Left ventricle myocardium inferior (tissue), 1 donor: ENCODE measurements at places on chromosomes 2 and 18. TPM values are rescaled to one million over a fixed set of nuclear protein-coding genes. Genes with fewer than 3 reads are reported as not detected.

DNA sequence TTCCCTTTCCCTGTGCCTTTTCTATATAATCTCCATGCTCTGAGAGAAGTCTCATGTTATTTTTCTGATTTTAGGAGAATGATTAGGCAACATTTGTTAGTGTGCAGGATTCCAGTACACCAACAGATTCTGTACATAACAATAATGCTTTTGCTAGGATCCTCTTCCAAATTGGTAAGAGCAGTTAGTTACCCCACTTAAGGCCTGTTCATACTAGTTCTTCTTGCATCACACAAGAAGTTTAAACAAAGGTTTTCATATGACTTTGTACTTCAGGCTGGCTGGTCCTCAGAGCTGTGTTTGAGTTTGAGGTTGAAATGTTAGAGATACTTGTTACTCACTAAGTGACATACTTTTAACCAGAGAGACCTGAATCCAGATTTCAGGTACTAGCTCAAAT lies 686.9 kb upstream of the NRXN1 start:
- no peaks in the 10 kb centered on the region for H3K27me3 ChIP-seq
- no peak overlapping the region for H3K27ac ChIP-seq
- no peak for DNase-seq
- H3K36me3 ChIP-seq, result no peaks in the 10 kb centered on the region

GRCh38 chr2:216970359-216970915 lies 110.6 kb upstream of the TNP1 start:
- H3K27me3 ChIP-seq, result no peaks in the 10 kb centered on the region
- DNase-seq, result no peak
- H3K4me3 ChIP-seq, result no peak overlapping the region
- peaks cover 36% of the 10 kb centered on the region for H3K4me1 ChIP-seq
- H3K27ac ChIP-seq, result no peak overlapping the region
- no peaks in the 10 kb centered on the region for H3K36me3 ChIP-seq

- no peaks in the 10 kb centered on the region for H3K27me3 ChIP-seq
- H3K4me3 ChIP-seq, result no peak overlapping the region
- H3K36me3 ChIP-seq, result no peaks in the 10 kb centered on the region
- H3K4me1 ChIP-seq, result no peaks in the 10 kb centered on the region
- no peak overlapping the region for H3K27ac ChIP-seq
These were observed 55.6 kb upstream of the ACMSD start for GRCh38 chr2:134782792-134783191.

- peaks cover 40% of the 10 kb centered on the region for H3K4me1 ChIP-seq
- peak overlapping the region; percentile 63 for H3K27ac ChIP-seq
- no peak for DNase-seq
- H3K27me3 ChIP-seq, result no peaks in the 10 kb centered on the region
These were observed 216.3 kb downstream of the LDLRAD4 start for GRCh38 chr18:13434854-13435253.

DNA sequence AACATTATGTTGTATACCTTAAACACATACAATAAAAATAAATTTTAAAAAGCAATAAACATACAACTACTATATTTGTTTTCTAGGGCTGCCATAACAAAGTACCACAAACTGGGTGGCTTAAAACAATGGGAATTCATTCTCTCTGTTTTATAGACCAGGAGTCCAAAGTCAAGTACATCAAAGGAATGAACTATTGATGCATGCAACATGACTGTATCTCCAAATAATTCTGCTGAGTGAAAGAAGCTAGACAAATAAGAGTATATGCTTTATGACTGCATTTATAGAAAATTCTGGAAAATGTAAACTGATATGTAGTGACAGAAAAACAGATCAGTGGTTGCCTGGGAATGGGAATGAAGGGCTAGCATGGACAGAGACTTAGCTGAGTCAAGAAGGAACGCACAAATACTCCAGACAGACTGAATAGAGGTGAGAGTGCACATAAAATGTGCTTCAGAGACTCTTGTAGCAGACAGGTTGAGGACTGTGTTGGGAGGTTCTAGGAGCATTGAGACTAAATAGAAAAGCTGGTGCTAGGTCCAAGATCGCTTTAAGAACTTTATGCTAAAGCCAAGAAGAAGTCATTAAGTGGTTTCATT lies 11.0 kb upstream of the PLA2R1 start:
- H3K36me3 ChIP-seq, result no peaks in the 10 kb centered on the region
- no peak for DNase-seq
- H3K4me3 ChIP-seq, result no peak overlapping the region
- H3K4me1 ChIP-seq, result no peaks in the 10 kb centered on the region

DNA sequence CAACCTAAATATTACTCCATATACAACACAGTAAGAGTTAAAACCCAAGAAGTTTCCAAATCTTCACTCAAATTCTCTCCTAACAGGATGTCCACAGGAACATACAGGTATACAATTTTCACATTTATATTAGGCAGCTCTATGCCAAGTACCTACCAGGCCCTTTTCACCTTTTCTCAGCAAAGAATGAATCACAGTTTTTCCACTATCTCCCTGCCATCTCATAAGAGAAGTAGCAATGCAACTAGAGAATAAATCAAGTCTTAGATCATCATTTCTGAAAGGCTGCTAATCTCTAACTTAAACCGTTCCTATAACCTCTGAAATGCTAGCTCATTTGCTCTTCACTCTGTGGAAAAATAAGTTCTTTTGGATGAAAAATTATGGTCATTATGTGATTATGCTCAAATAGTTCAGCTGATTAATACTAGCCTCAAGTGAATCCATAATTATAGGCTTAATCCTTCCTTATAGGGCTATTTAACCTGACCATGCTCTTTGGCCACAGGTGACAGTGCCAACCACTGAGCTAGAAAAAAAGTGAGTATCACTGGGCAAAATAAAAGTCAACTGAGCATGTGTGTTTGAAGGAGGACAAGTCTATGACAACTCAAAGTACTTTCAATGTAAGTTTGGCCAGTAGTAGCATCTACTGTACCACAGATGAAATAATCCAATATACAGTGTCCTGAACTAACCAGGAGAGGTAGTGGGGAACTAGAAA lies 79.7 kb downstream of the COBLL1 start:
- no peak overlapping the region for H3K27ac ChIP-seq
- H3K4me1 ChIP-seq, result peaks cover 21% of the 10 kb centered on the region
- DNase-seq, result no peak
- no peak overlapping the region for H3K4me3 ChIP-seq

GRCh38 chr2:149661844-149662243 lies 74.3 kb upstream of the MMADHC start:
- no peaks in the 10 kb centered on the region for H3K27me3 ChIP-seq
- H3K36me3 ChIP-seq, result no peaks in the 10 kb centered on the region
- no peak overlapping the region for H3K27ac ChIP-seq
- no peak for DNase-seq
- H3K4me3 ChIP-seq, result no peak overlapping the region

GRCh38 chr2:219957820-219958219 lies 330.4 kb downstream of the SLC4A3 start:
- no peak overlapping the region for H3K27ac ChIP-seq
- no peaks in the 10 kb centered on the region for H3K4me1 ChIP-seq
- DNase-seq, result no peak
- H3K4me3 ChIP-seq, result no peak overlapping the region

GRCh38 chr2:18900691-18901141 lies 311.3 kb upstream of the NT5C1B start:
- H3K4me1 ChIP-seq, result peaks cover 22% of the 10 kb centered on the region
- DNase-seq, result no peak
- H3K27me3 ChIP-seq, result no peaks in the 10 kb centered on the region
- no peaks in the 10 kb centered on the region for H3K36me3 ChIP-seq
- H3K27ac ChIP-seq, result peak overlapping the region; percentile 43
- H3K4me3 ChIP-seq, result no peak overlapping the region

DNA sequence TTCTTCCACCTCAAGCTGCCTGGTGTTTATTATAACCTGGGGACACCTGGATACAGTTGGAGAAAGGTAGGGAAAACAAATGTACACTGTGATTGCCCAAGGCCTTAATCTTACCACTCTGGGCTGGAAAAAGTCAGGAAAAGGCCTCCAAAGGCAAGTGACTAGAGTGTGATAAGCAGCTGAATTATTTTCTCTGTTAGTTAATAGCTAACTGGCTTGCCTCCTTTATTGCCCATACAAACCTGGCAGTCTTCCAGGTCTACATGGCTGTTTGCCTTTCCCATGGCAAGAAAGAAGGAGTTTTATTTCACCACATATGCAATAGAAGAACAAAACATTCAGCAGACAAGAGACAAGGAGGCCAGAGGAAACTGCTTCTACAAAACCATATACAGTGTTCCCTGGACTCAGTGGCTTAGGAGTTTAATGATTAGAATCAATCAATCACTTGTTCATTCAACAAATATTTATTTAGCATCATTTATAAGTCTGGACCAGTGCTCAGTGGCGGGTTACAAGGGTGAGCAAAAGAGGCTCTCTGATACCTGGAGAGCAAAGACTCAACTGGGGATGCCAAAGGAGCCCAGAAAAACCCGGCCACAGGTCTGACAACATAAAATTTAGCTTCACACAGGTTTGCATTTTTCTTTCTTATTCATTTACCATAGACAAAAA lies 27.5 kb upstream of the SUCLG1 start:
- DNase-seq, result no peak
- H3K4me3 ChIP-seq, result no peak overlapping the region
- H3K27me3 ChIP-seq, result no peaks in the 10 kb centered on the region
- H3K36me3 ChIP-seq, result no peaks in the 10 kb centered on the region
- peaks cover 17% of the 10 kb centered on the region for H3K4me1 ChIP-seq

DNA sequence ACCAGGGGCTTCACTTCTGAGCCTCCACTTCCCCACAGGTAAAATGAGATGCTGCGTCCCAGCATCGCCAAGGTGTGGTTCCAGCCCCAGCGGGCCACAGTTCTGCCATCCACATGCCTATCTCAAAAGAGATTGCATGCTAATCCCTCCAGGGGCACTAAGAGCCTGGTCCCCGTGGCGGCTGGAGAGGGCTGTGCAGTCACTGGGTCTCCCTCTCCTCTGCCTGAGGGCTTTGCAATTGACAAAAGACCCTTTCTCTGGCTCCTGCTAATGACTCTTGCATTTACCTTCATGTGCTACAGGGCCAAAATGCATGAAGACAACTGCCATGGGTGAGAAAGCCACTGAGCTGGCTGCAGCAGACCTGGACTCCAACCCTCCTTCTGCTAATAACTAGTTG lies 18.5 kb downstream of the ZBTB7C start:
- H3K4me1 ChIP-seq, result peaks cover 22% of the 10 kb centered on the region
- H3K27ac ChIP-seq, result no peak overlapping the region
- H3K36me3 ChIP-seq, result no peaks in the 10 kb centered on the region
- H3K4me3 ChIP-seq, result no peak overlapping the region

The TBR1 gene
- not detected for total RNA-seq

The LIMS3 gene
- total RNA-seq, result 5.7 TPM

The MROH2A gene
- total RNA-seq, result not detected

The IL1RL2 gene
- total RNA-seq, result 0.30 TPM

The ZCCHC2 gene
- 13.1 TPM for total RNA-seq

The RNU2-63P gene
- not detected for total RNA-seq

The G6PC2 gene
- not detected for total RNA-seq

The LCT gene
- total RNA-seq, result not detected
